ENCODE measurements at places on chromosomes 5 and 9.

GRCh38 chr5:181261320-181262049 lies 542 bp upstream of the TRIM52 start:
- ATAC-seq, result peak; percentile 64

DNA sequence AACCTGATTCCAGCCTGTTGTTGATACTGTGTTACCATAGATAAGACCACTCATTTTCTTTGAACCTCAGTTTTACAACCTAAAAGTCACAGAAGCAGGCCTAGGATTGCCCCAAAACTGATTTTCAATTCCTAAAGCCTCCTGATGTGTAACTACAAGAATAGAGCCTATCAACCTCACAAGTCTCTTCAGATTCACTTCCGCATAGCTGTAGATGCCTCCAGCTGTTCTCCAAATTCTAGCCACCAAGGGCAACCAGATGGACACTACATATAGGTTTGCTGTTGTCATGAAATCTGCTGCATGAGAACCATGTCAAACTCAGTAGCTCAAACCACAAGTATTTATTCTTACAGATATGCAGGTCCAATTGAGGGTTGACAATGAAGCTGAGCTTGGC lies 143.5 kb downstream of the SPATA31D1 start:
- no peak for ATAC-seq

GRCh38 chr5:68230285-68230684 lies 14.7 kb downstream of the PIK3R1 start:
- no peak for ATAC-seq

DNA sequence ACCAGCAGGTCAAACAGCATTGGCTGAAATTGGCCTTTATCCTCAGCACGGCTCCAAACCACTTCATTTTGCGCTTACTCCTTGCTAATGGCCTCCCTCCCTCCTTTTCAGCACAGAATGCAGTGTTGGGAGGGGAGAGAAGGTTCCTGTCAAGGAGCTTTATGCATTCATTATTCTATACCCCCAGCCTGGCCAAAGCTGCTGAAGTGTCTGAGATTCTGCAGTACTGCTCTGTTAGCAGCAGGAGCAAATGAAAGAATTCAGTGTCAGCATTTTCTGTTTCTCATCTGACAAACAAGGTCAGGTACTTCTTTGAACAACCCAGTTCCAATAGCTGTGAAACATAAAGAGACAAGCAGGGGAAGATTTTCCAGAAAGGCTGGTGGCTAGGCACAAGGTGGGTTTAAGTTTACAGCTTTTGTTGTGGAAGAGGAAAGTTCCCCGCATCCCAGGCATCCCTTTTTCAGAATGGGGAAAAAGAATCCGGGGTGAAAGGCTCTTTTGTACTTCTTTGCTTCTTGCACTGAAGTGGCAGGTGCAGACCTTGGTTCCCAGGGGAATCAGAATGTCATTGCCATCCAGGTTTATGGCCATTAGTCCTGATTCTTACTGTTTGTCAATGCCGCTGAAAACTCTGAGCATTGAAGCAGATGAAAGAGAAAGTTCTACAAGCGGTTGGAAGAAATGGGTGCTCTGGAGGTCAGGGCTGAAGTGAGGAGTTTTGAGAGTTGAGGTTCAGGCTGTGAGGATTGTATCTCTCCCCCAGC lies 109.3 kb upstream of the APC start:
- ATAC-seq, result no peak

- ATAC-seq, result no peak
These were observed 25.3 kb downstream of the RAPGEF6 start for GRCh38 chr5:131609774-131610173.
